Tongue (tissue), 3 donors: ENCODE measurements at places on chromosomes 6 and 20.

DNA sequence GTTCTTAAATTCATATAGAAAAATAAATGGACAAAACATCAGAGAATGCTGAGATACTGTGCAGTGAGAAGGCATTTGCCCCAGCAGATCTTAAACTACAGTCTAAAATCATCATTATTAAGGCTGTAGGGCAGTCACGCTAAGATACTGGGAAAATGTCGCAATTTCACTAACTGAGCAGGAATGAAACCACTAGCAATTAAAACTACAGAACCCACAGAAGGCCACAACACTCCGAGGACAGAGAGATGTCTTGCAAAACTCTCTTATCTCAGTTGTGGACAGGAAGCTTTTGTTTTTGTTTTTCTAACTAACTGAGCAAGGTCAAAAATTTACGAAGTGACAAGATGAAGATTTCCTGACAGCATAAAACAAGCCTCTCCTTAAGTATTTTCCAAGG is 18.2 kb downstream of the GNAS-AS1 start:
- DNase-seq: no peak

- DNase-seq: peak; percentile 53
Observed at GRCh38 chr20:1254254-1254653, 11.8 kb upstream of the SNPH start.

DNA sequence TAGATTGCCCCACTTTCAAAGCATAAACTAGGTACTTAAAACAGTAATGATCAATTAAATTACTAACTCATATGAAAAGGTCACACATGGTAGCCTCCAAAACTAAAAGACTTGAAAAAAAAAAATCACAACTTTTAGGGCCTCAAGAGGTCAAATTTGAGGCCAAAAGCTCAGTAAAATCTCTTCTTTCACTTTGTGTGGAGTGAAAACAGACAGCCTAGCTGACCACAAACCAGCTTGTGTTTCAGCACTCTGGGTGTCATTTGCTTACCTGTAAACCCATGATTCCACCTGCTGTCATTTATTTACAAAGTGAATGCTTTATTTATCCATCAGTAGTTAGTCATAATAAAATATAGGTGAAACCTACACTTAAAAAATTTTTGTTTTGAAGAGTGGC is 34.0 kb downstream of the GNAS start:
- DNase-seq: no peak

DNA sequence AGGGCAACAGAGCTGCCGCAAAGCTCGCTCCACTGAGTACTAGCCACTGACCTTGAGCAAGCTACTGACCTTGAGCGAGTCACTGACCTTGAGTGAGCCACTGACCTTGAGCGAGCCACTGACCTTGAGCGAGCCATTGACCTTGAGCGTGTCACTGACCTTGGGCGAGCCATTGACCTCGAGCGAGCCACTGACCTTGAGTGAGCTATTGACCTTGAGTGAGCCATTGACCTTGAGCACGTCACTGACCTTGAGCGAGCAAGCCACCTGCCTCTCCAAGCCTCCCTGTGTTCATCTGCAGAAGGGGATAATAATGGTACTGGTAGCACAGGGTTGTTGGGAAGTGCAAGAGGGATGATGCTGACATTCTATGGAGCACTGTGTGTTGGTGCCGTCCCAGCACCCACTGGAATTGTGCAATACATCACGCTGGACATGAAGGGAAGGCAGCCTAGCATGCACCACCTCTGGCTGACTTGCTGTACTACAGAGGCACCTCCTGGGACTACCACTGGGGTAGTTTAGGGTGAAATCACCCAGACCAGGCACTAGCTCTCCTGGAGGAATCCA is 60.2 kb downstream of the CTCFL start:
- no peak for DNase-seq

GRCh38 chr6:15804164-15805154 is 141.6 kb upstream of the DTNBP1 start:
- no peak for DNase-seq

- no peak for DNase-seq
Observed at GRCh38 chr6:87350516-87350915, 5.9 kb downstream of the C6orf163 start.

- no peak for DNase-seq
Observed at GRCh38 chr6:118316796-118317384, 231.2 kb upstream of the PLN start.

DNA sequence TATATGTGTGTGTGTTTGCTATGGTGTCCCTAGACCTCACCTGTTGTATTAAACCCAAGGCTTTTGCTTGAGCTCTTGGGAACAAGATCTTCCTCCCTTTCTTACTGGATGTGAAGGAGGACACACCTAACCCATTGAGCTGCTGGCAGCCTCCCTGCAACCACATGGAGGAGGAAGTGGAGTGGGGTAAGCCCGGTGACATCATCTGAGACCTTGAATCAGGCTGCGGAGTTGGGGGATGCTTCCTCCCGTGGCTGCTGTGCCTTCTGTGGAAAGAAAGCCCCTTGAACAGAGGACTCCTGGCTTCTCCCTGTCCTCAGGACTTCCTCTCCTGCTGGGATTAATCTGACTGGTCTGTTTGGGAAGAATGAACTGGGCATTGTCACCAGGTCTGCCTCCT is 3.3 kb downstream of the CST11 start:
- no peak for DNase-seq

- DNase-seq: no peak
Observed at GRCh38 chr6:12800120-12800519, 83.6 kb downstream of the PHACTR1 start.

GRCh38 chr6:91337967-91338366 is 751.1 kb upstream of the MAP3K7 start:
- DNase-seq: no peak

- peak; percentile 4 for DNase-seq
Observed at GRCh38 chr6:32943864-32944649, 3.2 kb upstream of the HLA-DMB start.
